NCI-H446 treated with DMSO at 0.1 percent for 48 hours (cell line): ENCODE measurements at places on chromosomes 5 and 9.

GRCh38 chr9:87896891-87897290, 14.2 kb downstream of the SPATA31E1 start:
- no peak for DNase-seq

- no peak for DNase-seq
Observed at GRCh38 chr9:127880143-127880542, 2.7 kb upstream of the AK1 start.

- DNase-seq = no peak
Observed at GRCh38 chr9:108813951-108814601, 41.7 kb downstream of the ACTL7B start.

DNA sequence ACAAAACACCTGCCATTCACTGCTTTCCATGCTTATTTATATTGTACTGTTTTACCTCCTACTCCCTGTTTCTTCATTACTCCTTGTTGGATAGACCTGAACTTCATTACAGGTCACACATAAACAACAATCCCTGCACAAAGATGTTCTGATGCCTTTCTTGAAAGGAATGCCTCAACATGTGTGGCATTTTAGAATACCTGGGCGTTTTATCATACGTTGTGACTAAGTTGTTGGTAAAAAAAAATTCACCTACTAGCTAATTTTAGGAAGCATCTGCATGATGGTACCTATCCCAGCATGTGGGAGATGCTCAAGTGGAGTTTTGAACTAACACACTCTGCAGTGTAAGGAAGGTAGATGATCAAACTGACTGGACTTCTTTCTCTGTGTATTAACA, 604.1 kb downstream of the TAF11L14 start:
- DNase-seq = no peak

DNA sequence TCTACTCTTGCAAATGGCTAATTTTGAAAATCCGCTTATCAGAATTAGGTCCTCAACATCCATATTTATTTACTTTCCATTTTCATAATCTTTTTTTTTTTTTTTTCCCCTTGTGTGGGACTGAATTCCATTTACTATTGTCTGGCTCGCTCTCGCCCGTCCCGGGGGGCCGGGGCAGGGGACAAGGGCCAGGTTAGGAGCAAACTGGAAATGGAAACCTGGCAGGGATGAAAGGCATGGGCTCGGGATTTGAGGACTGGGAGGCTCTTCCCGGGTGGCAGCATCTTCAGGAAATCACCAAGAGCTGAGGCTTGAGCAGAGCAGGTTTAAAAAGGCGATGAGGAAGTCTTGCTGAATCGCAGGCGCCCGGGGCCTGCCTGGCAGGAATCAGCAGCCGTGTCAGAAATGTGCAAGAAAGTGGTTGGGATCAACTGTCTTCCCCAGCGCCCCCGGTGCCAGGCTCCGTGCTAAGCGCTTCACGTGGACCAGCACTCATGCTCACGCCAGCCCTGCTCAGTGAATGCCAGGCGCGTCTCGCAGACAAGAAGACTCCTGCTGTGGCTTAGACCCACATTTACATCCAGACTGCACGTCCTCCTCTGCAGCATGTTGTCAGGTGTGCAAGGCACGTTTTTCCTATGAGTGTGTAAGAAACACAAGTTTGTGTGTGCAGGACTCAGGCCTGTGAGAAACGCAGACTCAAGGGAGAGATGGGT, 66.3 kb upstream of the UNC5A start:
- no peak for DNase-seq

DNA sequence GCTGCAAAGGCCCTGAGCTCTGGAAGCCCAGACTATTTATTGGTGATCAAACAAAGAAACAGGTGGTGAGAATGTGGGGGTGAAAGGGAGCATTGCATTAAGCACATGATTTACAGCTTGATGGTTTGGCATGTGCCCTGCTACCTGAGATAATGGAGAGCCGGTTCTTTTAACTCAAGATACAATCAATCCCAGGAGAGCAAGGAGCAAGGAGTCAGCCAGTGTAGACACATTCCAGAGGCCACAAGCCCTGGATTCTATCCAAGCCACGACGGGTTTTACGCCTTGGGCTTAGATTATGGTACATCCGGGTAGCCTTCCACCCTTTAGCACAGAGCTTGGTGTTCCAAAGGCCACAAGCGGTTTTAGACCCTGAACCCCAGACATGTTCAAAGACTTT, 292.2 kb downstream of the CYLC2 start:
- DNase-seq = no peak

- no peak for DNase-seq
Observed at GRCh38 chr9:127149010-127149409, 26.6 kb upstream of the ANGPTL2 start.

DNA sequence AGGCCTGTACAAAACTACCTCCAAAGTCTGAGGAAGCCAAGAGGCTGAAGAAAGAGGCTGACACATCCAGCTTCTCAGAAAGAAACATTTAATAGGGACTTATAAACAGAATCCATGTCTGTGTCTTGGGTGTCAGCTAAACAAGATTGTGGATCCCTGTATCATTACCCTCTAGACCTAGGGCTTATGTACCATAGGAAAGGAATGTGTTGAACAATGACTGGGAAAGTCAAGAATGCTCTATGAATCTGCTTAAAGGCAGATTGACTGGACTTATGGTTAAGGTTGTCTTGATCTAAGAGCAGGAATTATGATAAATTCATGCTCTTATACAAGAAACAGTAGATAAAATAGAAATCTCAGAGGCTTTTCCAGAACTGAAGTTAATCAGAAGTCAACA, 335.7 kb upstream of the RPS23 start:
- DNase-seq = no peak

DNA sequence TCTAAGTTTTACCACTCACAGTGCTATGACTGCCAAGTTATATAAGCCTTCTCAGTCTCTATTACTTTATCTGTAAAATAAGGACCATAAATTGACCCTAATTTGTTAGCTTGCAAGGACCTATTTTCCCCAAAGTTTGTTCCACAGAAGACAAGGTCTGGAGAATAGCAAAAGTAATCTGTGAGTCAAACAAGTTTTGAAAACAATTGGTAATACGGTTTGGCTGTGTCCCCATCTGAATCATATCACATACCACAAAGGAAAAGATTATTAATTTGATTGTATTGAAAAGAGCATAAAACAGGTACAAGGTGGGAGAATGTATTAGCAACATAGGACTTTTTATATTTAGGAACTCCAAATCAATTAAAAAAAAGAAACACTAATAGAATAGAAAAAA, 124.0 kb upstream of the TARS1 start:
- no peak for DNase-seq

DNA sequence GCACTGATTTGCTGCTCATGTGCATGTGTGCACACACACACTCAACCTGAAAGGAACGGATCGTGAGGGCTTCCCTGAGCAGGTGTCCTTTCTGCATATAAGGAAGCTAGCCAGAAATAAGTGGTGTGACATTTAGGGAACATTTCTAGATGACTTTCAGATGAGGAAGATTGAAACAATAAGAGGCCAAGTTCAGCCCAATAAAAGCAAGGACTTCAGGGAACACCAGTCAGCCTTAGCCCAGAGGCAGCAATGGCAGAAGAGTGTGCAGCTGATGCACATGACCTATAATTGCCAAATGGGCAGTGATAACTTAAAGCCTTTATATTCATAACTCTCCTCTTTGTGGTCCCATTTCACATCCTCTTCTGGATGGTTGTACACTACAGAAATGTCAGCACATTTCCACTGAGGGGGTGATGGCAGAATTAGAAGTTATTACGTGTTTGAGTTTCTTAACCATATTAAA, 255.5 kb downstream of the TRIM32 start:
- no peak for DNase-seq

DNA sequence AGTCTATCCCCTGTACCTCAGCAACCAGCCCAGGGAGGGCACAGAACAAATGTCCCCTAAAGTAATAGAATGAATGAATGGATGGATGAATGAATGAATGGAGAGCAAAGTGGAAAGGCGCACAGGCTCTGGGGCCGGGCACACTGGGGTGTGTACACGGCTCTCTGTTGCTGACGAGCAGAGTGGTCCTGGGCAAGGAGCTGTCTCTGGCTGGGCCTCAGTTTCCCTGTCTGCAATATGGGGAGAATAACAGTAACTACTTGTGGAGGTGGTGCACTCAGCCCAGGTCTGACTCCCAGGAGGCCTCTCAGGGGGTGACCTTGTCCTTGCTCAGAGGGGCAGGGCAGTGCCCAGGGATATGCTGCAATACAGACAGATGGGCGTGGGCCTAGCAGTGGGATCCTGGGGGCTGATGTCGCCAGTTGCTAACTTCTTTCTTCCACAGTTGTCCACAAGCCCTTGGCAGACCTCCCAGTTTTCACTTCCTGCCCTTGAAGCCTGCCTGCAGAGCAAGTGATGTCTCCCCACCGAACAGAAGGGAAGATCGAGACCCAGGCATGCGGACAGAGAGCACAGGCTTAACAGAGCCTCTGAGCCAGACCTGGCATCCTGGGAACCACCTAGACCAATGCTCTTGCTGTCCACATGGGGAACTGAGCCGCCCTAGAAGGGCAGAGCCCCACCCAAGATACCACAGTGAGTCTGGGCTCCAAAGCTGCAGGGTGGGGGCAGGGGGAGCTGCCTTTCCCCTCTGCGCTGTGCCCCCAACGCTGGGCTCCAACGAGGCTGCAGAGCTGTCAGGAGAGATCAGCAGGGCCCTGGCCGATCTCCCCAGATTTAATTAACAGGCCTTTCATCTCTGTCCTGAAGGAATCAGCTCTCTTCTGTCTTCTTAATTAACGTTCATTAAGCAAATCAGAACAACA, 13.6 kb upstream of the LAMC3 start:
- no peak for DNase-seq

DNA sequence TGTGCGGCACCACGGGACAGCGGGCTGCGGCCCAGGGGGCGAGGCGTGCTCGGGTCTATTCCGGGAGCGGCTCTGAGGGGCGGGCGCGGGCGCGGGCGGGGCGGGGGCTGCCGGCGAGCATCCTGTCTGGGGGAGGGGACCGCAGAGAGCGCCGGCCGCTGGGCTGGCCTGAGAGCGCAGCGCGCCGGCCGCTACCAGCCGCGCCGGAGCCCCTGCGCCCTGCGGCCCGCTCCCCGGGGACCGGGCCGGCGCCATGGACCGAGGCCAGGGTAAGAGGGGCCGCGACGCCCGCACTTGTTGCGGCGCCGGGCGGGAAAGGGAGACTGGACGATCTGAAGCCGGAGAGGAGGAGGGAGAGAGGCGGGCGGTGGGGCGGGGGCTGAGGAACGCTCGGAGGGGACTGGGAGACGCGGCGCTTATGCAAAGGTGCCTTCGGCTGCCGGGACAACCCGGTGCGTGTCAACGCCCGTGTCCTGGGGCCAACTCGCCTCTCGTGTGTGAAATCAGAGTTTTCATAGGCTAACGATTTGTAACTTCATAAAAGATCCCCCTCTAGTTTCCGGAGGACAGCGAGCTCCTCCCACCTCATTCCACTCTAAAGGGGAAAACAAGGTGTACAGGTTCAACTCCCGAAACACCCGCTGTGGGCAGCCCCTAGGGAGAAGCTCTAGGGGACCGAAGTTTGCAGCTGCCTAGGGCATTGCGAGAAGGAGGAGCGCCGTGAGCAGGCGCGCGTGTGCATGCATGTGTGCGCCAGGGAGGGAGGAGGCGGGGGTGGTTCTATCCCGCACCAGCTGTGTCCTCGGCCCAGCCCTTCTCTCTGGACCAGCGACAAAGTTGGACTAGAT, at the start of gene AFAP1L1:
AFAP1L1 (plus strand) TSS at position 144 of the 848 bp plus-strand sequence; CDS start at position 254, 110 bp downstream.
- DNase-seq = no peak

DNA sequence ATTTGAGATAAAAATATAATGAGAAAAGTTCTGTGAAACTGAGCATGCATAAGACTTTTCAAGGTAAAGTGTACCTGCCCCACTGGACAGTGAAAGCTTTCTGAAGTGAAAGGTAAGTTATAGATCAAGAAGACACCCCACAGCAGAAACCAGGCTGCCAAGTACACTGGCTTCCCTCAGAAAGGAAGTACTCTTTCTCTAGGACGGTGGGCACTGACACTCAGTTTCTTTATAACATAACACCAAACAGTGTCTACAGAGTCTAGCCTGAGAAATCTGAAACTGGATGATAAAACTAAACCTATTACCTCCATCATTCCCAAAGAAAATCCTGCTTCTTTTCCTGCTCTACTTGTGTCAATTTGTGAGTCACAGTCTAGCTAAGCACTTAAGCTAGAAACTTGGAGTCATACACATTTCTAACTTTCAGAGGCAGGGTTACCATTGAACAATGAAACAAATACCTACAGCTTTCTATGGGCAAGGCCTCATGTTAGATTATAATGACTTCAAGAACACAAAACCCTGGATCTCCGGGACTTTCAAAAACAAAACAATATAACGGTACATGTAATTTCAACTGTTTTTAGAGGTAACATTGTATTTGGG, 136.7 kb downstream of the CPLANE1 start:
- no peak for DNase-seq

- peak; percentile 72 for DNase-seq
Observed at GRCh38 chr5:123124859-123125595, 36.0 kb downstream of the PRDM6 start.

- no peak for DNase-seq
Observed at GRCh38 chr9:110168486-110168885, 39.5 kb downstream of the C9orf152 start.

- DNase-seq = no peak
Observed at GRCh38 chr5:142537938-142538337, 148.0 kb downstream of the FGF1 start.

DNA sequence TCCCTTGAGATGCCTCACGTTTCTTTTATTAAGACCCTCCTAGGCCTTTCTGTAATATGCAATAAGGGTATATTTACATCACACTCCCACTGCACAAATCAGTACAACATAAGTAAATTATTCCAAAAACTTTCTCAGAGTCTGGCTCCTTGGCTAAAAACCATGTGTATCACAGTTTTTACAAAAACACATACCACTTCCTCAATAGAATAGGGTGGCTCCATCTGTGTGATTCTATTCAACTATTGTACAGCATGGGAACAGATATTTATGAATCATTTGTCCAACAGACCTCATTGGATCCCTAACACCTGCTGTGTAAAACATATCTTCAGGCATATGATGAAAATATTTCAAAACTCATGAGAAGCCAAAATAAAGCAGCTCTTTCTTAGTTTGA, 502.7 kb downstream of the EFNA5 start:
- DNase-seq = no peak

GRCh38 chr5:123207852-123208251, 118.8 kb downstream of the PRDM6 start:
- DNase-seq = no peak

DNA sequence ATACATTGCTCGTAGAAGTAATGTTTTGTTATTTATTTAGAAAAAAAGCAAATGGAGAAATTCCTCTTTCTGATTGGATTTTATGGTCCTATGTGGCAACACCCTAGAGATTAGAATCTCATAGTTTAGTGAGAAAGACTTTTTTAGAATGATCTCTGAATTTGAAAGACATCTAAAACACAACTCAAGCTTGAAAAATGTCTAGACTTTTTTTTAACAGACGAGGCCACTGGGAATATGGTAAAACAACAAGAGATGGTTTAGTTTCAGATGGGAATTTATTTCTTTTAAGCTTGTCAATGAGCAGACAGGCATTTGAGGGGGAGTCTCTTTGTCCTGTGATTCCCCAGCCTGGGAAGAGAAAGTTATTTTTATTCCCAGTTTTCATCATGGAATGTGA, 122.1 kb downstream of the NTRK2 start:
- no peak for DNase-seq

DNA sequence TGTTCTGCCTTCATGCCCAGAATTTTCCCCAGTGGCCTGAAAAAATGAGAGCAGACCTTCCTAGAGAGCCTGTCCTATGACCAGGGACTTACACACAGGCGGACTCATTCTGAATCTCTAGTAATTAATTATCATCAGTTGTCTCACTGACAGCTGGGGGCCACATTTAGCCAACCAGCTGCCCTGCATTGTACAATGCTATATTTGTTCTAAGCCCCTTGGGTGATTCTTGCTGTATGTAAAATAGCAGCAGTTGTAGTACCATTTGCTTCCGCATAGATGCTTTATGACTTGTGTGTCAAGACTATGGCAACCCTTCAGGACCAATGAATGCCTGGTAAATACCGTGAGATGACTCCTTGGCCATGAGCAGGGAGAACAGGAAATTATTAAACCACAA, 415.4 kb upstream of the SEMA6A start:
- DNase-seq = peak; percentile 6
